ENCODE measurements at places on chromosomes 7 and 10.

GRCh38 chr7:84705706-84706105 lies 481.1 kb downstream of the SEMA3D start:
- H3K4me3 ChIP-seq, result no peak overlapping the region
- H3K4me1 ChIP-seq, result no peaks in the 10 kb centered on the region
- no peaks in the 10 kb centered on the region for H3K27me3 ChIP-seq
- no peaks in the 10 kb centered on the region for H3K36me3 ChIP-seq
- no peak overlapping the region for H3K27ac ChIP-seq
- no peak for DNase-seq

DNA sequence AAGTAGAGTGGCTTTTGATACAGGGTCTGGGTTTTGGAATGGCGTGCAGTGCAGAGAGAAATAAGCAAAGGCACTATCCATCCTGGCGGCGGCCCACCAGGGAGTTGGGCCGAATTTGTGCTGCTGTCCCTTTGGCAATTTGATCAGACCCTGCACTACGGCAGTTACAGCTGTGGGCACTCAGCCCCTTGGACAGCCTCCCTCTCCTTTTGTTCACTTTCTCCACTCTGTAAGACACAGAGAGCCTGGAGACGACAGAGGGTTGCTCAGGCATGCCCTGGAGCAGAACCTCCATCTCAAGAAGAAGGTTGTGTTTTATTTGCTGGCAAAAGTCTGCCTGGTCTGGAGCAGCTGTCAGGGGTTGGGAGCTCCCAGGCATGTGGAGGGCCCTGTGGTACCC lies 55.8 kb downstream of the LHPP start:
- no peak for DNase-seq
- peaks cover 2% of the 10 kb centered on the region for H3K27me3 ChIP-seq
- H3K27ac ChIP-seq, result no peak overlapping the region
- no peaks in the 10 kb centered on the region for H3K36me3 ChIP-seq
- no peaks in the 10 kb centered on the region for H3K4me1 ChIP-seq

DNA sequence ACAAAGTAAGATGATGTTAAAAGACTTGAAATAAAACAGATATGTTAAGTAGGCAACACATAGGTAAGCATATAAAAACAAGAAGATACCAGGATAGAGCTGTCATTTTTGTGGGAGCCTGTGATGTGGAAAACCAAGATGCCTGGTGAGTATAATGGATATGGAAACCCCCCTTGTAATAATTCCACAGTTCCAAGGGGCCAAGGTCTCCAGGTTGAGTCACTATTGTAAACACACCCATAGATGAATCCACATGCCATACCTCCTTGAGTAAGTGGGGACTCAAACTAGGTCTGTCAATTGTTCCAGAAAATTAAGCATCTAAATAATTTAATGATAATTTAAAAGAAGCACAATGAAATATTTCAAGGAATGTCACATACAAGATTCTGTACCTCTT lies 15.9 kb downstream of the CAV1 start:
- H3K27ac ChIP-seq, result no peak overlapping the region
- no peaks in the 10 kb centered on the region for H3K27me3 ChIP-seq
- no peak for DNase-seq
- peaks cover 17% of the 10 kb centered on the region for H3K4me1 ChIP-seq

- peaks cover 11% of the 10 kb centered on the region for H3K4me1 ChIP-seq
- peaks cover 18% of the 10 kb centered on the region for H3K36me3 ChIP-seq
- H3K27me3 ChIP-seq, result peaks cover 1% of the 10 kb centered on the region
- H3K27ac ChIP-seq, result no peak overlapping the region
- no peak for DNase-seq
Measured at GRCh38 chr7:96173781-96174180, 148.1 kb downstream of the SLC25A13 start.

DNA sequence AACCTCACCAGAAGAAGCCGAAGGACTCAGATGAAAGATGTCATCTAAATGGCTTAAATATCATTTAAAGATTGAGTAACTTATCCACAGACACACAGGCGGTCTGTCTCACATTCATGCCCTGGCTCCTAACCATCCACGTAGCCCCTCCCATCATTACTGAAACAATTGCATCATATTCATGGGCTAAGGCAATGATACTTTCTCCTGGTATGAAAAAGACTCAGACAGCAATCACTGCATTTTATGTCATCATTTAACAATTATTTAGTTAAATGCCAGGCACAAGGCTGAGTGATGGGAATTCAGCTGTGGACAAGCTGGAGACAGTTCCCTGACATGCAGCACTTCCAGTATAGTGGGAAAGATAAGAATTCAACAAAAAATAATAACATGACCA lies 11.2 kb upstream of the TECTB start:
- DNase-seq, result no peak
- H3K36me3 ChIP-seq, result no peaks in the 10 kb centered on the region
- no peaks in the 10 kb centered on the region for H3K27me3 ChIP-seq
- no peaks in the 10 kb centered on the region for H3K4me1 ChIP-seq
- H3K4me3 ChIP-seq, result no peak overlapping the region

GRCh38 chr7:2471022-2471329 lies 5.2 kb downstream of the GRIFIN start:
- no peak overlapping the region for H3K4me3 ChIP-seq
- H3K36me3 ChIP-seq, result peaks cover 4% of the 10 kb centered on the region
- H3K27ac ChIP-seq, result peak overlapping the region; percentile 19
- H3K4me1 ChIP-seq, result peaks cover 21% of the 10 kb centered on the region
- H3K27me3 ChIP-seq, result peaks cover 10% of the 10 kb centered on the region

DNA sequence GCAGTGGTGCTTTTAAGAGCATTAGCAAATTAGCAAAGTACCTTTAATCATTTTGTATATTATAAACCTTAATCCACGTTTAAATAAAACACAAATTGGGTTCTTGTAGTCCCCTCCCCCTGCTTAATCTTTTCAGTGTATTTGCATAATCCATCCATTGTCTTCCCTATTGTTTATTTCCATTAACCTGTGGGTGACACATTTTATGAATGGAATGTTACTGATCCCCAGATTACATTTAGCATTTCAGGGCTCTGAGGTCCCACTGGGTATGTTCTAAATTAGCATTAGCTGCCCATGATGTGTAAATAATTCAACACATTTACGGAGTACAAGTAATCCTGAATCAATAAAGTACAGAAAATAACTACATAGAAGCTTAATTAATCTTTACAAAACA lies 138.4 kb upstream of the FEZF1 start:
- no peak for DNase-seq
- H3K27me3 ChIP-seq, result no peaks in the 10 kb centered on the region
- H3K27ac ChIP-seq, result no peak overlapping the region
- no peak overlapping the region for H3K4me3 ChIP-seq
- peaks cover 7% of the 10 kb centered on the region for H3K4me1 ChIP-seq
- peaks cover 3% of the 10 kb centered on the region for H3K36me3 ChIP-seq

GRCh38 chr10:5159126-5159525 lies 25.8 kb downstream of the AKR1C8 start:
- H3K27me3 ChIP-seq, result no peaks in the 10 kb centered on the region
- H3K36me3 ChIP-seq, result no peaks in the 10 kb centered on the region
- DNase-seq, result no peak
- no peak overlapping the region for H3K27ac ChIP-seq
- H3K4me1 ChIP-seq, result no peaks in the 10 kb centered on the region
- no peak overlapping the region for H3K4me3 ChIP-seq

DNA sequence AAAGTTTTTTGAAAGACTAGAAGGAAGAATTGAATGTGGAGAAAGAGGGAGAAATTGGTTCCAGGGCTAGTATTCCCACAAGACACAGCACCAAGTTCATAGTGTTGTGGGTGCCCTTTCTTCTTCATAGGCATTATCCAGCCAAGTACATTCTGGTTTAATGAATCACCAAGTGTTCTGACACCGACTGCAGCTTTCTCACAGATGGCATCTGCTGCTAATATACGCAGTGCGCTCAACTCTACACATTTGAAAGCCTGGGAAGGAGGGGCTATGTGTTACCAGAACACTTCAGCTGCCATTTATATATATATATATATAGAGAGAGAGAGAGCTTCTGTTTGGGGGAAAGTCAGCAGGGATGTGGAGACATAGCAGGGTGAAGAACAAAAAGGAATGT lies 1168.4 kb downstream of the GATA3 start:
- DNase-seq, result no peak
- peaks cover 11% of the 10 kb centered on the region for H3K4me1 ChIP-seq
- no peak overlapping the region for H3K27ac ChIP-seq
- H3K4me3 ChIP-seq, result no peak overlapping the region
- H3K27me3 ChIP-seq, result no peaks in the 10 kb centered on the region
